ENCODE measurements at places on chromosomes 16 and 17.

DNA sequence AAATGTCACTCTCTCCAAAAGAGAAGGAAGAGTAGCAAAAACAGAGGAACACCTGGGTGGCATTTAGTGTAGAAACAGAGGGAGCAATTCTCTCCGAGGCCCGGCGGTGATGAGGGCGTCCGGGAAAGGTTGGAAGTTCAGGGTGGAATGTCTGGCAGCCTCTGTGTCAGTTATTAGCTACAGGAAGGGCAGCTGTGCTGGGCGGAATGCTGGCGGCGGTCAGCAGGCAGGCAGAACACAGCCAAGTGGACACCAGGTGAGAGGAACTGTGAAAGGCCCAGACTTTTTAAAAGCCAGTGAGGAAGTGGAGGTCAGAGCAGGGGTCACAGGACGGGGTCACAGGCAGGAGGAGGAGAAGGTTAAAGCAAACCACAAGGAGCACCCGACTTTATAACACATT lies 238.1 kb downstream of the NTN1 start:
- peak; percentile 61 for DNase-seq

- DNase-seq: no peak
Observed at GRCh38 chr16:3954411-3954921, 74.0 kb upstream of the CREBBP start.

DNA sequence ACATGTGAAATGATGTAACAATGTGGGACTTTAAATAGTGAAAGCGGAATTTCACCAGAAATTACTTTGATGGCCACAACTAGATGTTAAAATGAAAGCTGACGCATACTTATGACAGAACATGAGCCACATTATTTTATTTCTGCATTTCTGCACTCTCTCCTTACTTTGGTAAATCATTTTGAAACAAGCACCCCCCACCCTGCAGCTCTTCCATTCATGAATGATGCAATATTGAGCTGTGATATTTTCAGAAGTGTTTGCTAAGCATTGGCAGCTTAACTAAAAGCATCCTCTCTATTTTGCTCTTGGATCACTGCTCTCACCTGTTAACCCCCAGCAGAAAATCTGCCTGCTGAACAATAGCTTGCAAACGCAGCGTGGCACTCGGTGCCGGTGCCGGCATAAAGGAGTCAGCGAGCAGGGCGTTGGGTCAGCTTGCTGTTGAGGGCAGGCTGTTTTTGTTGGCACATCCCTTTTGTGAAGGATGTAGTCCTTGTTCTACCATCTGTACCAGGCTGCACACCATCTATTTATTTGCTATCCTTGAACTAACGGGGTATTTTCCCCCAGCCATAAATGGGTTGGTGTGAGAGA lies 30.8 kb upstream of the CBLN1 start:
- no peak for DNase-seq

DNA sequence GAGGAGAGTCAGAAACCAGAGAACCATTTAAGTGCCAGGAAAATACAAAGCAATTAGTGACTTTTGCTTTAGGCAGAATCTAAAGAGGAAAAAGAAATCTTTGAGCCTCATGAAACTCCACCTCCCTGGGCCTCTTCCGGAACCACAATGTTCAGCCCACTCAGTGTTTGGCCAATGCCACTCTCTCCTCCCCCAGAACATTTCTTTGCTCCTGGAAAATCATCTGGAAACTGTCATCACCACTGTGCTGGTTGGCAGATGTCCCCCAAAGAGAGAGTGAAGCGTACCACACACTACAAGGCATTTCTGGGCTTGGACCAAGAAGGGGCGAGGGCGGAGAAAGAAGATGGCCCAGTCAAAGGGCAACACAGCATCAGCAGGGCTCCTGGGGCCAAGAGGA lies 7.1 kb upstream of the SOX9 start:
- no peak for DNase-seq

GRCh38 chr17:78539781-78540180 lies 37.4 kb downstream of the DNAH17 start:
- no peak for DNase-seq

GRCh38 chr17:17309356-17309755 lies 6.2 kb downstream of the NT5M start:
- no peak for DNase-seq

Measured in right lobe of liver (tissue), 6 donors.